Right lung (tissue), 10 donors: ENCODE measurements at places on chromosomes 6 and 20. TPM values are rescaled to one million over a fixed set of nuclear protein-coding genes. Genes with fewer than 3 reads are reported as not detected.

DNA sequence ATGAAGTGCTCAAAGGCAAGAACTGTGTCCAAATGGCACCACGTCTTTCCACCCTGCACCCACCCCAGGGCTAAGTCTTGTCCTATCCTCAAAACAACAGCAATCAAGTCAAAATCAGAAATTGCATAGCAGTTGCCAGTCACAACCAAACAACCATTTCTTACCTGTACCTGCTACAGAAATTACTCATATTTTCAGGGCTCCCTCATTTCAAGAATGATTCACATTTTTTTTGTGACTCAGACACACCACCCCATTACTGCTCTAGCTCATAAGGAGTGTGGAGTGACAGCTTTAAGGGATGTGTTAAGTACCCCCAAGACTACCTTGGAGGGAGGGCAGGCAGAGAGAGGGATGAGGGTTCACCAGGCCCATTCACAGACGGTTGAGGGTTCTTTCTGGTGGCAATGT lies 111.7 kb downstream of the TRERF1 start:
- no peak for DNase-seq

- no peak for DNase-seq
Observed at GRCh38 chr6:81436990-81437389, 315.5 kb downstream of the TENT5A start.

GRCh38 chr20:62566771-62567170 lies 75.5 kb upstream of the SLCO4A1 start:
- no peak for DNase-seq

DNA sequence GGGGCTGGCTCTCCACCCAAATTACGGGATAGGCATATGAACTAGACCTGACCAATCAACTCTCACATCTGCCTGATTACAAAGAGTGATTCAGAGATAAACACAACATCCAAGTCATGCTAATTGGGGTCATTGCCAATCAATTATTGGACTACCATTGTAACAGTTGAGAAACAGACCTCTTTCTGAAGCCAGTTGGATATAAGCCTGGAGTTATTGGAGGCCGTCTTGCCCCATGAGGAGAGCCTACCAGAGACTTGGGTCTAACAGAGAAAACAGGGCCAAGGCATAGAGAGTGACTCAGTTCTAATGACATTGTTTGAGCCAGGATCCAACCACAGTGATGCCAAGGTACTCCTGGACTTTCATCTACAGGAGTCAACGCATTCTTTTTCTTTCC lies 39.4 kb upstream of the HIVEP2 start:
- no peak for DNase-seq

- no peak for DNase-seq
Observed at GRCh38 chr20:6709910-6710595, 57.4 kb upstream of the BMP2 start.

DNA sequence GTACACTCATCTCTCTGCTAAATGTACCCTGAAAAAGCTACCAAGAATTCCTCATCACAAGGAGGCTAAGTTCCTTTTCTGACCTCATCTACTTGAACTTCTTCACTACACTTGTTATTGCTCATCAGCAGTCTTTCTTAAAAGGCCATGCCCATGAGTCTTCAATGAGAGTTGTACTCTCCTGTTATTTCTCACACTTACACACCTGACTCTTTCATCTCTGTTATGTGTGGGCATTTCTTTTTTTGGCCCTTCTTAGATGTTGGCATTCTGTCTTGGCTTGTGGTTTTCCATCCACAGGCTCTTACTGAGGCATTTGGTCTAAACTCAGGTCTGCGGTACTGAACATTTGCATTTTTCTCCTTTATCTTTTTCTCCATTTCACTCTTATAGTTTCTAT lies 10.7 kb upstream of the SLC17A1 start:
- DNase-seq: no peak

GRCh38 chr20:51417250-51418136 lies 125.0 kb downstream of the NFATC2 start:
- no peak for DNase-seq

GRCh38 chr6:170345662-170346061 lies 39.1 kb downstream of the FAM120B start:
- no peak for DNase-seq

DNA sequence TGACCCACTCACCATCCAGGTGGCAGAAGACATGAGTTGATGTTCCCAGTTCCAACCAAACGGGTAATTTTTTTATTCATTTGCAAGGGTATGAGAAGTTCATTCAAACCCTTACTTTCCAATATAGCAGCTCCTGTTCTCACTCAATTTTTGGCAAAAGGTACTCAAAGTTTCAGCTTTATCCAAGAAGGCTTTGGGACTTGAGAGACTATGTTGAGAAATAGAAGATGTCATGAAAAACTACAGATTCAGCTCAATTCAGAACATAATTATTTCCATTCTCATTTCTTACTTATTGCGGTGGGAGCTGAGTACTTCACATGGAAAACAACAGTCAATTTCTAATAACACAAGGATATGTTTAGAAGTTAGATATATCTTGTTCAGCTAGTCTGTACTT lies 162.3 kb downstream of the FNDC1 start:
- DNase-seq: no peak

DNA sequence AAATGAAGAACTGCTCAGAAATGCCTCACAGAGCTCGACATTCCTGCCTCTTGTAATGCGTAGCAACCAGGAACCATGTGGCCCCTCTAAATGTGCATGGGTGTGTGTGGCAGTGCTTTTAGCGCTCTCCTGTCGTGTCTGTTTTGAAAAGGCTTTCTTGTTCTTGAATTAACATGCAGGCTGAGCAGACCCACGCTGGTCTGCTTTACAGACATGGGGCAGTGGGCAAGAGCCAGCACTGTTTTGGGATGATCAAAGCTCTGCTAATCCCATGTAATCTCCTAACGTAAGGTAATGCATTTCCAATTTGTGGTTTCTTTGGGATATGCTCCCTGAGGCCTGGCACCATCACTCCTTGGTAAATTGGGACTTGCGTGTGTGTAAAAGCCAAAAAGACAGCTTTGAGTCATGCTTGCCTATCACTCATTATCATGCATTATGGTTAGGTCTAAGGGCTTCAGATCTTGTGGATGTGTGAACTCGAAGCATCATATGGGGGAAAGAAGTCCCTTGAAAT lies 11.8 kb downstream of the RIPOR2 start:
- no peak for DNase-seq

- DNase-seq: no peak
Observed at GRCh38 chr20:17635332-17636244, 46.5 kb downstream of the RRBP1 start.

DNA sequence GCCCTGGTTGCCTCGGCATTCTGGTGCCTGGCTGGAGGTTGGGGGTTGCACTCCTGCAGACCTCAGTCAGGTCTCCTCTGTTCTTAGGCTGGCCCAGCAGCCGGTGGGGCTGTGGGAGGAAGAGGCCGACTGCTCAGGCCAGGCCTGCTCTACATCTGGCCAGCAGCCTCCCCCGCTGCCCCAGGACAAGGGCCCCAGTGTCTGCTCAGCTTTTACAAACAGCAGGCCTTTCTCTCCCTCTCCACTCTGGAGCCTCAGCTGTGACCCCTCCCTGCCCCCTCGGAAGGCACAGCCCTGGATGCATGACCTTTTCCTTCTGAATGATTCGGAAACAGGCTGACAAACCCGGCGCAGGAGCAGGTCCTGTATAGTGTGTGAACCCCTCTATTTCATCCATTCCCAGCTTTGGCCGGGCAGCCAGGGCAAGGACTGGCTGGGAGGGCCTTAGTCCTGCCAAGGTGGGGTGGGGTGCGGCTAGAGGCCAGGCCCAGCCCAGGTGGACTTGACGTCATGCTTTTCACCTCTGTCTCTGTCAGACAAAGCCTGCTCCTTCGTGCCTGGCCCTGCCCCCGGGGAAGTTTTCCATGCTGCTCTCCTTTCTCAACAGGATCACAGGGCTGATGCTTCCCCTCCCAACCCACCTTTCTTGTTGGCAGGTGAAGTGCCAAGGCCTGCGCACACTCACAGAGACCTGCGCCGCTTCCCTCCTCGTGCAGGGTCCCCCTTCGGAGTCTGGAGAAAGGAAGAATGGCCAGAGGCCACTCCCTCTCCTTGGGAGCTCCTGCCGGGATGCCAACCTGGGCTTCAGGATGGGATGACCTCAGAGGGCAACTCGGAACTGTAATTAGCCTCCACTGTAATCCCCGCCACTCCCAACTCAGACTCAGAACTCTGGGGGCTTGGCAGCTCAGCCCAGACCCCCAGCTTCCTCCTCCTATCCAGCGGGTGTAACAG lies 10.1 kb upstream of the ITPR3 start:
- no peak for DNase-seq

GRCh38 chr20:58481481-58482021 lies 33.6 kb downstream of the APCDD1L start:
- peak; percentile 16 for DNase-seq

DNA sequence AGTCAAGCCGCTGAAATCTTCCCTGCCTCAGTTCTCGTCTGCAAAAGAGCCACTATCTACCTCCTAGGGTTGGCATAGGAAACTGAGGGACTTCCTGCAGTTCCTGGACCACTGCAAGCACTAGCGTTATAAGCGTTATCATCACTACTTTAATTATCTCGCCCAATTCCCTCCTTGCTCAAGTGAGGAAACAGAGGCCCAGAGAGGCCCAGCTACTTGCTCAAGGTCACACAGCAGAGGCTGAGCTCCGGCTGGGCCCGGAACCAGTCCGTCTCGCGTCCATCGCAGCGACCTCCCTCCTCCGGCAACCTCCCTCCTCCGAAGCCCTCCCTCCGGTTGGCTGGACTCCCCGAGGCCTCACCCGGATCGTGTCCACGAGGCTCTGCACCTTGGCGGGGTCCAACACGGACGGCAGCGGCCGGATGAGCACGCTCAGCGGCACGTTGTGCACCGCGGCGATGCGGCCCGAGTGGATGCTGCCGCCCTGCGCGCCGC lies 338 bp downstream of the SRXN1 start:
- no peak for DNase-seq

- peak; percentile 57 for DNase-seq
Observed at GRCh38 chr6:82057846-82058554, 189.5 kb downstream of the IBTK start.

DNA sequence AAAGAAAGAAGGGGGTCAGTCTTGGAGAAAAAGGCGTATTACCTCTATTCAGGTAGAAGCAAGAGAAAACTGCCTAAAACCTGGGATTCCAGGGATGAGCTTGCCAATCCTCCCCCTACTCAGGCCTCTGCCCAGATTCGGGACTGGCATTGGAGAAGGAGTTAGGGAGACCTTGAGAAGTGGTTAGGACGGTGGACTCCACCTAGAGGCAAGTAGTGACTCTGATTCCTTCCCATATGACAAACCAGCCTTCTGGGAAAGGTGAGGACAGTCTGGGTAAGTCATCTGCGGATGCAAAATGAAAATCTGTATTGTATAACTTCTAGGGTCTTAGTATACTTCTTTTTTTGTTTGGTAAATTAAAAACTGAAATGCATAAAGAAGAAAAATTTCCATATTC lies 43.8 kb downstream of the SLX4IP start:
- no peak for DNase-seq

- no peak for DNase-seq
Observed at GRCh38 chr6:70998148-70998547, 41.3 kb upstream of the B3GAT2 start.

DNA sequence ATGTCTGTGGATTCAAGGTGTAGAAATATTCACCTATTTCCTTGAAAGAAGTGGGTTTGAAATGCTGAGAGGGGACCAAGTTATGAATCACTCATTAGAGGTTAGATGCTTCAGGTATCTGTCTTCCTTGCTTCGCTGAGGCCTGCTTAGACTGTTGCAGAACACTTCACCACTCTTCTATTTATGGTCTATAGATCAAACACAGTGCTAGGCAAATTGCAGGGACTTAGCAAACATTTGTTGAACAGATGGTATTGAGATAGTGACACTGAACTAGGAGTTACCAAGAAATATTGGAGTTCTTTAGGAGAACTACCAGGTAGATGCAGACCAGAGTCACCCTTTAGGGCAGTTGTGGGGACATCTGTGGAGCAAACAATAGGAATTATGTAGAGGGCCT lies 123.8 kb downstream of the RFPL4B start:
- DNase-seq: no peak

- no peak for DNase-seq
Observed at GRCh38 chr6:36649701-36650484, 28.6 kb upstream of the CDKN1A start.

- DNase-seq: no peak
Observed at GRCh38 chr20:59082077-59082740, 39.6 kb upstream of the PRELID3B start.

DNA sequence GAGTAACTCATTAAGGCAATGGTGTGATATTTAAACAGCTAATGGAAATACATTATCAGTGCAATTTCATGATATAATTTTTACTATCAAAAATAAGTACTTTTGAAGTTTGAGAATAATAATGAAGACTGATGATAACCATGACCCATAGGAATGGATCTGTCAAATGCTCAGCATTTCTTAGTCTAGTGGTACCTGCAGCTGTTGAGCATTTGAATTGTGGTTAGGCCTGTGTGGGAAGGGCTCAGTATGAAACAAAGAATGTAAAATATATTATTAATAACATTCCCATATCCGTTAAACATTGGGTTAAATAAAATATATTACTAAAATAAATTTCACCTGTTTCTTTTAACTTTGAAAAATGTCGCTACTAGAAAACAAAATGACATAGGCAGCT lies 173.0 kb downstream of the PHF3 start:
- DNase-seq: no peak

DNA sequence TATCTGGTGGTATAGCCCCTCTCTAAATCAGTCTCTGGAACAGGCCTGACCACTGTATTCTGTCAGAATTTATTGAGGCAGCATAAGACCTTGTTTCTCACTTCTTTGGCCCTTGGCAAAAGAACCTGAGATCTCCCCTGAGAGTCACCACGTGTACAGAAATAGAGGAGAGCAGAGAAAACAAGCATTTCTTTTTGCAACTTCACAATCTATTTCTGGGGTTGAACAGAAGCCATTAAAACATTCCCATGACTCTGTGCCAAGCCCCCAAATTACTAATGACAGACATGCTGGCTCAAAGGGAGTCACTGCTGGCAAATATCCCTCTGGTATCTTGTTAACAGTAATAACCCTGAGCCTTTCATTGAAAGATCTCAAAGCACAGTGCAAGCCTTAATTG lies 395.3 kb downstream of the MAFB start:
- DNase-seq: no peak

DNA sequence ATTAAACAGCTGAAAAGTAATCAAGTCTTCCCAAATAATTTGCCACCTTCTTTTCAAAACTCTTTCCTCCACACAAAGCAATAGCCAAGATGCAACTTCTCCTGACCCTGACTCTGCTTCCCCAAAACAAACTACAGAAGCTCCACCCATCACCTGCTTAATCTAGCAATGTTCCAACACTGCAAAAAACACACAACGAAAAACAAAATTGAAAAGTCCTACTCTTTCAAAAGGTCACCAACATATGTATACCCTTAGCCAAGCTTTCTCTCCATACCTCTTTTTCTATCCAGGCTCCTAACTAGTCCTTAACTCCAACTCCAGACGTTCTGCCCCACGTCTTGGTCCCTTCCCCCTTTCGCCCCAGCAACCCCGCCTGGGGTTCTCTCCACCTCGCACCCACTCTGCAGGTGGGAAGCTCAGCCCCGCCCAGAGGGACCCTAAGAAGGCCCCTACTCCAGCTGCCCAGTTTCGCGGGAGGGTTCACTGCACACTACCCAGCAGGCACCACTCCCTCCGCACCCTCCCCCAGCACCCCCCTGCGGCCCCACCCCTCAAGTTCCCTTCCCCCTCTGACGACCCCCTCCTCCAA lies 717 bp downstream of the CSNK2A1 start:
- DNase-seq: no peak

The CCM2L gene
- polyA plus RNA-seq: 10.3 TPM

The ATP9A gene
- polyA plus RNA-seq: 41.6 TPM

The BTBD3 gene
- polyA plus RNA-seq: 48.2 TPM

The PPP1R14C gene
- polyA plus RNA-seq: 18.2 TPM

The SNX21 gene
- polyA plus RNA-seq: 13.0 TPM

The TRIM10 gene
- 0.74 TPM for polyA plus RNA-seq

The PPP1R16B gene
- 6.3 TPM for polyA plus RNA-seq

The CCN6 gene
- polyA plus RNA-seq: 0.30 TPM

The BNIP5 gene
- not detected for polyA plus RNA-seq

The FAXC gene
- 13.3 TPM for polyA plus RNA-seq

The PBX2 gene
- polyA plus RNA-seq: 158 TPM
